NCI-H1092 treated with DMSO at 0.1 percent for 48 hours (cell line): ENCODE measurements at places on chromosomes 16 and 17.

GRCh38 chr16:26546573-26546972, 520.2 kb upstream of the C16orf82 start:
- no peak for DNase-seq

- DNase-seq = no peak
Measured at GRCh38 chr16:49706620-49707355, 149.1 kb downstream of the ZNF423 start.

GRCh38 chr17:18896947-18897346, 39.0 kb downstream of the PRPSAP2 start:
- DNase-seq = no peak

DNA sequence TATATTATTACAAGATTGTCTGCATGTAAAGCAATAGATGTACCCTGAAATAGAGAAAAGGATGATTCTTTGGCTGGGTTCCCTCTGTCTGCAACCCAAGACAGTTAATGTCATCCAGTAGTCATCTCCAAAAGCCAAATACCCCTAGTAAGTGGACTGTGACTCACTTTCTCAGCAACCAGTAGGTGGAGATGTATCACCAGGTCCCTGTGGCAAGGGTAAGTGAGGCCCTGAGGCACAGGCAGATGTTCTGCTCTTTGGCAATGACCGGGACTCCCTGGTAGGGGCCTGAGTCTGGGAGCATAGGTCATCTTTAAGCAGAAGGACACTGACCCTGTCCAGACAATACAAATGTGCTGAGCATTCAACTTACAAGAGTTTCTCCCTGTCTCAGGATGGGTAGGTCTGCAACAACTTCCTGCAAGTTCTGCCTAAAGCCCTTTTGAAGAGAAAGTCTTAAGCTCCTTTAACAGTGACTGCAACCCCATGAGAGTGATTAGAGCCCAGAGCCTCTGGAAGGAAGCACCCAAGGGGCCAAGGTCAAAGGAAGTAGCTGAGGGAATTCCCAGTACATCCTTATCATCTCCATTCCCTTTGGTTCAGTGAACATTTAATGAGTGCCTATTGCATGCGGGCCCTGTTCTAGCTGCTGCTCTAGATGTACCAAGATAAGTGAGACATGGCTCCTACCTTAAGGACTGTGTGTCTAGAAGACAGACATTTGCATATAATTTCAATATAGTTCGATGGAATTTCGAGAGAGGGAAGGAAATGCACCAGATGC, 31.9 kb downstream of the PMP22 start:
- no peak for DNase-seq

- DNase-seq = no peak
Measured at GRCh38 chr17:51164911-51165679, 1.1 kb upstream of the NME2 start.

DNA sequence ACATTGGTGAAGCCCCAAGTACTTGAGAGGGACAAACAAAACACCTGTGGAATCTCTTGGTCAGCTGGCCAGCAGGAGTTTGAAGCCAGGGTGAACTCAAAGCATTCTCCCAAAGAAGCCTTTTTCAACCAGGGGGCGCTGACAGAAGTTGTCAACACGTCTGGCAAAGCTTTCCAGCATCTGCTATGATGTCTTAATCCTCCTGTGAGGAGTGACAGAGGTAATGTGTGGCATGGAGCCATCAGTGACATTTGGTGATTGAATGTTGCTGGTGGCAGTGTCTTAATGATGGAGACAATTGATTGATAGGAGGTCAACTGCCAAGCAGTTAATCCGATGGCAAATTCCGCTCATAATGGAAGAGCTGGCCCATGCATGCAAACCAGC, 257.6 kb upstream of the HSBP1 start:
- DNase-seq = no peak

DNA sequence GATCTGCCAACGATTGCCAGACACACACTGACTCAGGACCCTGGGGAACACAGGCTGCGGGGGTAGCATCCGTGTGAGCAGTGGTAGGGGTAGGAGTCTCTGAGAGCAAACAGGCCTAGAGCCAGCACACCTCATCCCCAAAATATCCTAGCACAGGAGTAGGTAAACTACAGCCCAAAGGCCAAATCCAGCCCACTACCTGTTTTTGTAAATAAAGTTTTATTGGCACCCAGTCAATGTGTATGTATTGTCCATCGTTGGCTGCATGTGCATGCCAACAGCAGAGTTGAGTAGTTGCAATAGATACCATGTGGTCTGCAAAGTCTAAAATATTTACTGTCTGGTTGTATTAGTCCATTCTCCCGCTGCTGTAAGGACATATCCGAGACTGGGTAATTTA, 55.5 kb upstream of the GPRC5B start:
- DNase-seq = no peak

GRCh38 chr16:13014476-13014875, 113.1 kb downstream of the SHISA9 start:
- no peak for DNase-seq

DNA sequence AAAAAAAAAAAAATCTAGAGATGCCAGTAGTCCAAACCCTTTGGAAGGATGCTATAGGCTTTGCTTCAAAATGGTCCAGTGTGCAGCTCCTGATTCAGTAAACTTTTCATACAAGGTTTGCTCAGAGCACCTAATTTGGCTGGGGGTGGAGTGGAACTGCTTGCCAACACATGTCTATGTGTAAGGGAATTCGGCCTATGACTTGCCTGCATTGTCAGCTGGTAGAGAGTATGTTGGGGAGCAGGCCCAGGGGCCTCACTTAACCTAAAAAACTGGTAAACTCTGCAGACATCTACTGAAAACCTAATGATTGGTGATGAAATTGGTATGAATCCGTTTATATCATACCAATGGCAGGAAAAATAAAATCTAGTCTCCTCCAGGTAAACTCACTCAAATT, 1.5 kb upstream of the MFSD6L start:
- no peak for DNase-seq

GRCh38 chr16:85082173-85083050, 29.9 kb downstream of the CIBAR2 start:
- no peak for DNase-seq

DNA sequence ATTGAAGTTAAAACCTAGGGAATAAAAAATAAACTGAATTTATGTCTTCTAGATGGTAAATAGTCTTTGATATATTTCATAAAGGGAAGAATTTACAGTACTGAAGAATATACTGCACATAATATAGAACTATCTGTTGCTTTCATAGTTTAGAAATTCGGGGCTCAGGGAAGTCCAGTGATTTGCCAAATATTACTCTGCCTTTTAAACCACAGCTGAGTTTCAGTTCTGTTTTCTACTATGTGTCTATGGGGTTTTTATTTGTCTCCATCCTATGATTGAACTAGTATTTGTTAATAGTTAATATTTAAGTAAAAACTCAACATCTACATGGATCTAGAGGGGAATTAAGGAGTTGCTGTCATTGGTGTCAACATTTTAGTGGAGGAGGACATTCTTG, 715.0 kb upstream of the CDH8 start:
- no peak for DNase-seq

GRCh38 chr17:46023783-46024388, 24.8 kb downstream of the STH start:
- no peak for DNase-seq

- DNase-seq = no peak
Measured at GRCh38 chr17:50219342-50219741, 17.9 kb upstream of the COL1A1 start.

- no peak for DNase-seq
Measured at GRCh38 chr17:70049801-70050591, 25.0 kb upstream of the KCNJ16 start.

GRCh38 chr17:2713881-2714280, 2.3 kb upstream of the CLUH start:
- DNase-seq = no peak

- no peak for DNase-seq
Measured at GRCh38 chr17:44543905-44544523, 13.3 kb upstream of the FZD2 start.

DNA sequence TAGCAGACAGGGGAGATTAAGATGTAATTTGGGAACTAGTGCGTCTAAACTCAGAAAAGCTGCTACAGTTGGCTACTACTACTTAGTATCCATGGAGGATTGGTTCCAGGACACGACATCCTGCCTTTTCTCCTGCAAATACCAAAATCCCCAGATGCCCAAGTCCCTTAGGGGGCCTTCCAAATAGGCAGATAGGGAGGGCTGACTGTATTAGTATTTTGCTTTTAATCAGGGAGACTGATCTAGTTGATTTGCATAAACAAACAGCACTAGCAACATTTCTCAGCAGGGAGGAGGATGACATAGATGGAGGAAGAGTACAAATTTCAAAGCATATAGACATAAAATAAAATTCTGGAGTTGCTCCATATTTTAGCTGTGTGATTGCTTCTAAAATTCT, 621.6 kb upstream of the GOT2 start:
- DNase-seq = no peak

GRCh38 chr17:49339354-49339753, 22.7 kb downstream of the ZNF652 start:
- no peak for DNase-seq

DNA sequence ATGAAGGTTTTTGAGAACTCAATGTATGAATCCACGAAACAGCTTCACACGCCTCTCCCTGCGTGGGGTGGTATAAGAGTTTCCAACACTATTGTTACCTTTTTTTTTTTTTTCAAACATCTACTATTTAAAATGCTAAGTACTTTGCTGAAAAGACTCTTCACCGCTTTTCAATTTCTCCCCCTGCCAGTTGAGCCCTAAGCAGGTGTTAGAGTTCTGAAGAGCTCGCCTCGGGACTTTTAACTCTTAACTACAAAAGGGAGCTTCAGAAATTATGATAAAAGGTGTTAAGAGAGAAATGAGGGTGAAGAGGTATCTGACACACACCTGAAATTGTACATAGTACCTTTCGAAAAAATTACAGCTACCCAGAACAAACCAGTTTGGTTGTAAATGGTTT, 20.9 kb upstream of the PSMD7 start:
- peak; percentile 17 for DNase-seq

DNA sequence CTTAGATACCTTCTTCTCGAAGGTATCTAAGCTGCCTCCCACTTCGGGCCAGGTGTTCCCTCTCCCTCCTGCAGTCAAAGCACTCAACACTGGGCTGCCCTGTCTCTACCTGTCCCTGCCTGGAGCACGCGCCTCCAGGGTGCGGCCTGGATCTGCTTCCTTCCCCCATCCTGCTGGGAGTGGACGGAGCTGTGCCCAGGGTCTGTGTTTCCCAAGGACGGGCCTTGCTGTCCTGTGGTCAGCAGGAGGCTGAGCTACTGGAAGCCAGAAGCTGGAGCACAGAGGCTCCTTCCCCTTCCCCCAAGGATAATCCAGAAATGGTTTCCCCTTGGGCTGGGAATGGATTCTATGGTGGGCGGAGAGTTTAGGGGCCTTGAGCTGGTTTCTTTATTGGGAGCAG, 16.7 kb downstream of the LLGL2 start:
- DNase-seq = no peak

DNA sequence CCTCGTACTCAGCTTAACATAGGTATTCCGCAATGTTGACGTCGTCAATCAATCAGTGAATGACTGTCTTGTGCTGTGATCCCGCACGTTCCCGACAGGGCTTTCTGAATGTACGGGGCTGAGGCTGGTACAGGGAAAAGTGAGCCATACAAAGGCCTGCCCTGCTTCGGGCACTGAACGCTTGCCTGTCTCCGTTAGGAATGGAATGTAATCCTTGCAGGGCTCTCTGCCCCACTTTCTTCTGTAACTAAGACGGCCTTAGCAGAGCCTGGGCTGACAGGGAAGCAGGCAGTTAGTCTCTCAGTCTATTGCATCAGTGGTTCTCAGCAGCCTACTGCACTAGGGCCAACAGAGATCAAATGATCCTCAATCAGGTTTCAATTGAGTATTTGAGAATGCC, 16.2 kb upstream of the MYH3 start:
- DNase-seq = no peak

- no peak for DNase-seq
Measured at GRCh38 chr17:59152925-59153324, 2.1 kb downstream of the SKA2 start.

DNA sequence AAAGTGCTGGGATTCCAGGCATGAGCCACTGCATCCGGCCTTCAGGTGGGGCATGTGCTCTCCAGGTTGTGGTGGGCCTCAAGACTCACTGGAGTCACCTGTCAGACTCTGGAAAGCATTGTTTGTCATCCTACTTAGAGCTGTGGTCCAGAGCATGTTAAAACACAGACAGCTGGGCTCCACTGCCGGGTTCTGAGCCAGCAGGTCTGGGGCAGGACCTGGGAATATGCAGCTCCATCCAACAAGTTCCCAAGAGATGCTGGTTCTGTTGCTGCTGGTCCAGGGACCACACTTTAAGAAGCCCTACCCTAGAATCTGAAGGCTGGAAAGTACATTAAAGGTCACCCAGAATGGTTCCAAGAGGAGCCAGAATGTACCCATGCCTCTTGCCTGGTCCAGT, 75.3 kb downstream of the GAS7 start:
- no peak for DNase-seq

DNA sequence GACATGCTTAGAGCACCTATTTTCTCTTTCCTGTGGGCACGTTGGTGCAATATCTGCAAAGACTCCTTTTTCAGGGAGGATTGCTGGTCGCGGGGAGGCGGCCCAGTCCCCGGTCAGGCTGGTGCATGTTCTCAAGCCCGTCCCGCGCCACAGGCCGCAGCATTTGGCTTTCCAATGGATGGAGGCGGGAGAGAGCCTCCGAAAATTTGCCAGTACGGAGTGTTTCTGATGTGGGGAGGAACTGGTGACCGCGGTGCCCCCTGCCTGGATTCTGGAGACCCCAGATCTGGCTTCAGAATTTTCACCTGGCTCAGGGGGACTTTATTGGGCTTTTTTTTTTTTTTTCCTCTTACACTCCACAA, 2.3 kb downstream of the CMIP start:
- DNase-seq = no peak

GRCh38 chr17:41347869-41348760, 2.5 kb downstream of the KRT33A start:
- DNase-seq = no peak

DNA sequence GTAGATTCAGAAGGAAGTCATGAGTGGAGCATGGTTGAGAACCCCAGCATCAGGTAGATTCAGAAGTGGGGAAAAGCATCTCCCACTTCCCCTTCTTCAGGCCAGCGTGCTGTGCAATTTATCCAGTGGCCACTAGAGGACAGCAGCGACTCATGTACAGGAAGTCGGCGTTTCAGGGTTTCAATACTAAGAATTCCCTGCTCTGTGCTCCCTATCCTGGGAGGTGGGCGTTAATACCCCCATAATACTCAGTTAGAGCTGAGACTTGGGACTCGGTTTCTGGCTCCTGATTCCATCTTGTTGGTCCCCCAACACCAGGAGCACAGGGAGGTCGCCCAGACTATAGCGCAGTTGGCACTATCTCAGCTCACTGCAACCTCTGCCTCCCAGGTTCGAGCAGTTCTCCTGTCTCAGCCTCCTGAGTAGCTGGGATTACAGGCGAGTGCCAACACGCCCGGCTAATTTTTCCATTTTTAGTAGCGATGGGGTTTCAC, 75.3 kb upstream of the AMZ2 start:
- peak; percentile 44 for DNase-seq

GRCh38 chr17:74579900-74580299, 12.2 kb downstream of the CD300LD start:
- DNase-seq = no peak

DNA sequence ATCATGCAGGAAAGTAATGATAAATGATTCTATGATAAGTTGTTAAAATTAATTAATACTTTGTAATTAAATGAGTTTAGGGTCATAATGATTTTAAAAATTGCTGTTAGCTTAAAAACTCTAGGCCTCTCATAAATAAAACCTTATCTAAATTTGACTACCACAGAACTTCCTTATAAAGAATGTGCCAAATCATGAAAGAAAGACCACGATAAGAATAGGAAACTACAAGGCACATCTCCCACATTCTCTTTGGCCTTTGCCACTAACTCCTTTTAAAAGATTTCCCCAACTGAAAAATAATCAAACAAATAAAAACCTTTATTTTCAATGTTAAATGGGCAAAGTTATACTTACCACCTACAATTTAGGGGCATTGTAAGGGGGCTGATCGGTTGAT, 164.6 kb upstream of the C17orf78 start:
- no peak for DNase-seq
